CD4-positive, alpha-beta T cell treated with Interleukin-17A for 1 hour (primary cell): ENCODE measurements at places on chromosomes 5 and 9.

DNA sequence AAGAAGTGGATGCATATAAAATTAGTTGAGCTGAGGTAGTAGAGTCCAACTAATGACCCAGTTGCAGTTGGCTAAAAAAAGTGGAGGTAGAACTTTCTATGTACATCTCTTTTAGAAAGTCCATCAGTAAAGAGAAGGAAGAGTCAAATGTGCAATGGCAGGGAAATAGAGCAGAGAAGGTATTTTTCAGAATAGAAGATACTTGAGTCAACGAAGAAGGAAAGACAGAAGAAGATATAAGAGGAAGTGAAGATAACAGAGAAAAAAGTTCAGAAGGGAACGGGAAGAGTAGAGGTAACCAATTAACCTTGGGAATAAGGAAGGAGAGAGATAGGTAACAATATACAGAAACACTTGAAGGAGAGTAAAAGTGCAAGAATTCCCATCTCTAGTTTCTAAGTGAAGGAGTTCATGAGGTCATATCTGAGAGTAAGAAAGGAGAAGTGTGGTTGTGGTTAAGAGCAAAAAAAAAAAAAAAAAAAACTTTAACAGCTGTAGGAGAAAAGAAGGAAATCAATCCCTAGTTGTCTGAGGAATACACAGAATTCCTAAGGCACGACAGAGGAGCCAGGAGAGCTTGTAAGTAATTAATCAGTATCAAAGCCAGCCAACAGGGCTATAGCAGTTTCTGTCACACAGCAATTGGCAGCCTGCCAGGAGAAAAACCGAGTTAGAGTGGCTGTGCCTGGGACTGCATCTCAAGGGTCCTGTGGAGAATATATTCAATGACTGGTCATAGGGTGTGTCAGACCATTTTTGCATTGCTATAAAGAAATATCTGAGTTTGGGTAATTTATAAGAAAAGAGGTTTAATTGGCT, 61.0 kb downstream of the ARL15 start:
- DNase-seq, result peak; percentile 16

DNA sequence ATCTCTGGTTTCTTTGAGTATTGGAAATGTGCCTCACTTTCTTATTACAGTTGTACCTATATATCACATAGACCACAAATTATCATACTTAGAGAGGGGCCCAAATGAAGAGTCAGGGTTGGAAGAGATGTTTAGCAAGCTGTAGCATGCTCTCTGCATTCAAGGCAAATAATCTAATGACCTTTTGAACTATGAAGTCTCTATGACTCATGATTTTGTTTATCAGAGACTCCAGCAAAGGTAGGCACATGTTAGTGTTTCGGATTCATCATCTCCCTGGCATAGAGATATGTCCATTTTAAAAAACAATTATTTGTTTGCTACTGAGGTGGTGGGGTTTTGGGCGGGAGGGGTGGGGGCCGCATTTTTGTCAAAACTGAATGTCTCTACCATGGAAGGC, 2000.1 kb downstream of the EFNA5 start:
- no peak for DNase-seq

- DNase-seq, result no peak
Observed at GRCh38 chr5:395156-395920, 47.6 kb upstream of the EXOC3 start.

DNA sequence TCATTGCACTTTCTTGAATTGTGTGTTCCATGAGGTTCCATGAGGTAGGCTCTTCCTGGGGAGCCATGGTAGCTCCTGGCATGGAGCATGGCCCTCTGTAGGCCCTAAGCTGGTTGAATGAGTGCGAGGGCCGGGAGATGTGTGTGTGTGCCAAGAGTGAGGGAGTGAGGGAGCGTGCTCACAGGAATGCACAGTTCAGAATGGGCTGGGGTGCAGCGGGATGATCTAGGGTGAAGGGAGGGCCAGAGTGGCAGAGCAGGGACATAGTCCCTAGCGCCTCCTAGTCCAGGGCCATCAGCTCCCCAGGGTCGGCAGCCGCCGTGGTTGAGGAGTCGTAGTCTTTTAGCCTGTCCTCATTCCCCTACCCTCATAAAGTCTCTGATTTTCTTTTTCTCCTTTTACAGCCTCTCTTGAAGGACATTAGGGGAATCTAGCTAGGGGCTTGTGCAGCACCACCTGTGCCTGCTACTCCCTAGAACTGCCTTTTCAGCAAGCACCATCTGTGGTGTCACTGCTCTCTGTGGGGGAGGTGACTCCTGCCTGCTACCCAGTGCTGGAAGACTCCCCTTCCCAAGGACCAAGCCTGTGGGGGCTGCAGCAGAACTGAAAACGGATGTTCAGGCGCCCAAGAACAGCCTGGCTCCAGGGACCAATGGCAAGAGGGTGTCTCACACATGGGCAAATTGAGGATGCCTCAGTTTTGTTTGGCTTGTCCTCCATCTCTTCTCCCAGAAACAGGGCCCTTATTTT, 65.3 kb upstream of the PPARGC1B start:
- DNase-seq, result no peak

DNA sequence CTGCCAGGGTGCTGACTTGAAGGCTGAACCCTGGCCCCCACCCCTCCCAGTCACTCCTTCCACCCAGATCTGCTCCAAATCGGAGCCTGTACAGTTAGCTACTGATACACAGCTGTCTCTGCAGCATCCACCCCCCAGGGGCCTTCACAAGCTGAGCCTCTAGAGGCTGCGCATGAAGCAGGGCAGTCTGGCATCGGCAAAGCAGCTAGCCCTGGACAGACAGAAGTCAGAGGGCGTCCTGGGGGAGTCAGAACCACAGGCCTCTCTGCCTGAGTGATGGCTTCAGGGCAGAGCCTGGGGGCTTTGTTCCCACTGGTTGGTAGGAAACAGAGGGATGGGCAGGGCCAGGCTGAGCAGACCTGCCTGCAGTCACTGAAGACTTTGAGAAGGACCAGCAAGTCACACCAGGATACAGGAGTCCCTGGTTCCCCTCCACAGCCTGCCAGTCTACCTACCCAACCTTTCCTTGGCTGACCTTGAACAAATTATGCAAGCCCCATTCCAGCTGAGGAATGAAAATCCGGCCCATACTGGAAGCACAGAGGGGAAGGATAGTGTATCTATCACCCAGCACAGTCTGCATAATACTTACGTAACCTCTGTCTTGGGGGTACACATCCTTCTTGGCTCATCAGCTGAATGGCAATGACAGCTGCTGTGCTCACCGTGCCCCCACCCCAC, 8.8 kb downstream of the VDAC1 start:
- no peak for DNase-seq

DNA sequence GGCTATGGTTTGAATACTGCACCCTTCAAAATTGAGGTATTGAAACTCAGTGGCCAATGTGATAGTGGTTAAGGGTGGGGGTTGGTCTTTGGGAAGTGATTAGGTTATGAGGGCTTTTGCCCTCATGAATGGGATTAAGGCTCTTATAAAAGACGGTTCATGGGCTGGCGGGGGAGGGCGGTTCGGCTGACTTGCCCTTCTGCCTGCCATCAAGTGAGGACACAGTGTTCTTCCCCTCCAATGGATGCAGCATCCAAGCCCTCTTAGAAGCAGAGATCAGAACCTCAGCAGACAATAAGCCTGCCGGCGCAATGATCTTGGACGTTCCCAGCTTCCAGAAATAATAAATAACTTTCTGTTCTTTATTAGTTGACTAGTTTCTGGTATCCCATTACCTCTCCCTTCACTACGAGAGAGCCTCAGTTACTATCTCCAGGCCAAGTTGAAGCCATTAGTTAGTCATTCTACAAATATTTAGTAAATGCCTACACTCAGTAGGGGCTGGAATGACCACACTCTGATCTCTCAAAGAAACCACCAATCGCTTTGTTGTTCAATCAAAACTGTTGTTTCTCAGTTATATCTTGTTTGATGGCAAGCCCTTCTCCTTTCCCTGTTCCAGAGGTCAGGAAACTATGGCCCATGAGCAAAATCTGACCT, 219.3 kb downstream of the TSSK1B start:
- no peak for DNase-seq

DNA sequence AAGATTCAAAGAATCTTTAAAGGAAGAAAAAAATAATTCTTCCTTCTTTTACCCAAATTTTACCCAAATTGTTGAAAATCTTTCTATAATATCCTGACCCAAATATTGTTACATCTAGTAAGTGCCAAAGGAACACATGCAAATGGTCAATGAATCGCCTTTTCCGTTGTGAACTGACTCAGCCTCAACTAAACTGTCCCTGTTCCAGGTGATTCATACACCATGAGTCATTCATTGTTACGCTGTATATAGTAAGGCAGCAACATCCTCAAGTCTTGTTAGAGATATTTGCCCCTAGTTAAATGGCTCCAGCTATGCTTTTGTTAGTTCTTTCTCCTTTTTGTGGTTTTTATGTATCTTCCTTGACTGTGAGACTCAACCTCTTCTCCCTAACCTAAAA, 9.7 kb downstream of the PTGER4 start:
- DNase-seq, result peak; percentile 56

GRCh38 chr9:11103525-11103924, 490.7 kb upstream of the PTPRD start:
- DNase-seq, result no peak

DNA sequence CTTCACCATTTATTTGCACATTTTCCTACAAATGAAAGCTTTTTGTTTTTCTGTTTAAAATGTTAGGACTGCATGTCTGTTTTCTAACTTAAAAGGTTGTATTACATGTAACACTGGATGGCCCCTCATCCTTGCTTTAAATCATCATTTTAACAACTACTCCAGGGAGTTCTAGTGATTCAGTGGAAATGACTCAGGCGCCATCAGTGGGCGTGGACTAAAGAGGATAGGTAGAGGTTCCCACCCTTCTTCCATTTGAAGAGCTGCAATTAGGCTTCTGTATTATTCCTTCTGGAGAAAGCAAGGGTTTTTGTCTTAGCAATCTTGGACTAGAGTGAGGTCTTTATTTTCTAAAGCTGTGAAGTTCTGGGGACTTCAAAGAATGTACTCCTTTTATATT, 213.7 kb downstream of the TMEM38B start:
- no peak for DNase-seq

GRCh38 chr5:178587763-178588611, 2.2 kb downstream of the COL23A1 start:
- DNase-seq, result no peak

DNA sequence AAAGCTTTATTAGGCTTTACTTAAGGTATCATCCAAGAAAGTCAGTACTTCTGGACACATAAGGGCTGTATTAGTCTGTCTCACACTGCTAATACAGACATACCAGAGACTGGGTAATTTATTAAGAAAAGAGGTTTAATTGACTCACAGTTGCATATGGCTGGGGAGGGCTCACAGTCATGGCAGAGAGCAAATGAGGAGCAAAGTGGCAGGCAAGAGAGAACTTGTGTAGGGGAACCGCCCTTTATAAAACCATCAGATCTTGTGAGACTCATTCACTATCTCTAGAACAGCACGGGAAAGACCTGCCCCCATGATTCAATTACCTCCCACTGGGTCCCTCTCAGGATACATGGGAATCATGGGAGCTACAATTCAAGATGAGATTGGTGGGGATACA, 49.2 kb upstream of the SLC44A1 start:
- no peak for DNase-seq

GRCh38 chr5:177474002-177474476, 605 bp upstream of the DBN1 start:
- no peak for DNase-seq

GRCh38 chr5:134175921-134176510, 734 bp downstream of the SKP1 start:
- peak; percentile 63 for DNase-seq

GRCh38 chr9:130411566-130411915, 33.2 kb upstream of the ASS1 start:
- DNase-seq, result no peak

DNA sequence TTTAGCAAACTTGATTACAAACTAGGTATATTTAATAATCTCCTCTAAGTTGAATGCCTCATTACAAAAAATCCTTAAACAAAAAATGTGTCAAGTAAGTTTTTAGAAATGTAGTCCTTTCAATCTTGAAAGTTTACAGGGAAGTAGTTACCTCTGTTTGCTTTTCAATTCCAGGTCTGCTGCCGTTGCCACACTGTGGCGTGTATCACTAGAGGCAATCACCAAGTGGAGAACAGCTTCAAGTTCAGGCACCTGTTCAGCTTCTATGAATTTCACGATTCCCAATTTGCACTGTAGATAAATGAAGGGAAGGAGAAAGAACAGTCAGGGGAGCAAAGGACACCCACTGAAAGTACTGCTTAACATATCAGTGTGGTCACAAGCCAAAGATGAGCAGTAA, 51.1 kb downstream of the ECPAS start:
- no peak for DNase-seq

DNA sequence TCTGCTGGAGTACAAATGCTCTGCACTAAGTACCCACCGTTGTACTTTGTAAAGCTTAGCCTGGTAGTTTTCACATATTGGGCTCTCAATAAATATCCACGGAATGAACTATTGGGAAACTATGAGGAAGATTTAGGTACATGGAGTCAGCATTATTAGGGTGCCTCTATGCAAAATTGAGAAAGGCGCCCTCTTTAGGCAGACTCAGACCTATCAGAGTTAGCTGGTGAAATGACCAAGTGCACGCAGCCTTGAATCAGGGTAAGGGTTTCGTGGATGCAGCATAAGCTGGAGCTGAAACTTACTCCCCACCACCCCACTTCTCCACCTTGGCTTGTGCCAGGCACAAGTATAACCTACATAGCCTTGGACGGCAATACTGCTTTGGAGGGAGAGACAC, 1178.8 kb upstream of the DMAC1 start:
- no peak for DNase-seq

GRCh38 chr5:50875002-50875344, 208.5 kb downstream of the PARP8 start:
- no peak for DNase-seq

DNA sequence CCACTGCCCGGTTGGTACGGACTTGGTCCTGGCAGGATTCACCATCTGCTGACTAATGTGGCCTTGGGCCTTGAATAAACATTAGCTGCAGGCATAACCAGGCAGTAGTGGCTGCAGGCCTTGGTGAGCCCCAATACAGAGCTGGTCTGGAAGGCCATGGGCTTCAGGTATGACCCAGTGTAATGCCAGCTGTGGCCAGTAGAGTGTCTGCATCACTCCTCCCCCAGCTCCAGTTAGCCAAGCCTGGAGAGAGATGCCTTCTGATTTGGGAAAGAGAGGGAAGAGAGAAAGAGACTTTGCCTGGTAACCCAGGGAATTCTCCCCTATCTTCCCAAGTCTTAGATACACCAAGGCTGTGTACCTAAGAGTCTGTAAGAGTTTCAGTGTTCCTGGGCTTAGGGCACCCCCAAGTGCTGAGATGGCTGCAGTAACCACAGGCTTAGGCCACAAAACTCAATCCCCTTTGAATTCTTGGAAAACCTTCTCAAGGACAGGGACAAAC, 5.6 kb upstream of the C5 start:
- no peak for DNase-seq

GRCh38 chr5:74326571-74327338, 313.8 kb downstream of the ENC1 start:
- peak; percentile 59 for DNase-seq
